Skeletal muscle cell (primary cell): ENCODE measurements at places on chromosomes 16 and 17.

- DNase-seq: no peak
These were observed 38.5 kb downstream of the PIGL start for GRCh38 chr17:16255481-16255921.

DNA sequence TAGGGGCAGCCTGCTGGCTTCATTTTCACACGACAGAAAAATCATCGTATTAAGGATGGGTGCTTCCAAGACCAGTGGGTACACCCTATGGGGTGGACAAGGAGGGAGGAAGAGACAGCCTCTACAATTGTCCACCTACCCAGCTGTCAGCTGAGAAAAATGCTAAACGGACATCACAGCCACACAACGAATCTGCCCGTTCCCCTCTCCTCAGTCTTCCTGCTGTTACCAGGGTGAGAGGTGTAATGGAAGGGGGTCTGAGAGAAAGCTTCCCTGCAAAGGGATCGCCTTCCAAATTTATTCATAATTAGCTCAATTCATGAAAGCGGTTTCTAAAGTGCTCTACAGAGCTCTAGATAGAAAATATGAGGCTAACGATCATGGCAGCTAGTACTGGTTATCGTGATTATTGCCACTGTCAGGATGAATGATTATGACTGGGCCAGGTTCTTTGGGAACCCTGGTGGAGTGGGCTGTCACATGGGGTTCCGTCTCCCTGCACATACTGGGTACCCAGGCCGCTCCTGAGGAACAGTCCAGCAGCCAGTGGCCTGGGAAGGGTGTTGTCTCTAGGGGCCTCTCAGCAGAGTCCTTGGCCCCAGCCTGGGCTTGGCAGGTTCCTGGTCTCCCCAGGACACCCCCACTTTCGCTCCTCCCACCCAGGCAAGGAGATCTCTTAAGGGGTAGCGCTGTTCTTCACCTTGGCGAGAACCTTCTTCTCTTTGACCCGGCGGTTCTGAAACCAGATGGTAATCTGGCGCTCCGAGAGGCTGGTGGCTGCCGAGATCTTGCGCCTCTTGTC is 2.2 kb downstream of the HOXB13 start:
- DNase-seq: no peak

DNA sequence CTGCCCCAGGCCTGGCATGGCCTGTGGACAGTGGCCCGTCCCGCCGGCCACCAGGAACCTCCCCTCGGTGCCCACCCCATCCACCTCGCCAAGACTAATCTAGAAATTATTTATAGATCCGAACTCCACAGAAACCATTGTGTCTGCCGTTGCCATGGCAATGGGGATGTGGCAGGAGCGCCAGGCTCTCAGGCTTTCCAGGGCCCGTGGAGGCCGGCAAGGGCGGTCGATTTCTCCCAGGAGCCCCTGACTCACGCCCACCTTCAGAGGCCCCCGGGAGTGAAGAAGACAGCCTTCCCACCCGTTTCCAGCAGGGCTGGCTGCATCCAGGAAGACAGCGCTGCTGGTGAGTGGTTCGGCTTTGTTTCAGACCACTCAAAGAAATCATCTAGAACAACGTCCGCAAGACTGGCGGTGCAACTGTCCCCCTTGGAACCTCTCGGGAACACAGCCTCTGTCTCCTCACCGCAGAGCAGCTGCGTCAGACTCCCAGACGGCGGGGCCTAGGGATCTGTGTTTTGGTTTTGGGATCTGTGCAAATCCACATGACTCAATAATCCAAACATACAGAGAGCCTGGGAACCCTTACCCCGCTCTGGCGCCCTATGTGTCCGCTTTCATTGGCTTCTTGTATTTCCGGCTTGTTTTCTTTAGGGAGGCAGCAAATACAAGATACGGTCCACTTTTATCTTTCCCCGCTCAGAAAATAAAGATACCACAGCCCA is 48.5 kb upstream of the ZCCHC14 start:
- DNase-seq: peak; percentile 43

- no peak for DNase-seq
These were observed 85.1 kb downstream of the TNFRSF13B start for GRCh38 chr17:16886655-16887322.

- DNase-seq: no peak
These were observed 7.8 kb upstream of the AHSP start for GRCh38 chr16:31519759-31520431.

- DNase-seq: no peak
These were observed 45.1 kb downstream of the RGS9 start for GRCh38 chr17:65182233-65182632.

- no peak for DNase-seq
These were observed 80.9 kb upstream of the ZNF469 start for GRCh38 chr16:88301886-88302285.

DNA sequence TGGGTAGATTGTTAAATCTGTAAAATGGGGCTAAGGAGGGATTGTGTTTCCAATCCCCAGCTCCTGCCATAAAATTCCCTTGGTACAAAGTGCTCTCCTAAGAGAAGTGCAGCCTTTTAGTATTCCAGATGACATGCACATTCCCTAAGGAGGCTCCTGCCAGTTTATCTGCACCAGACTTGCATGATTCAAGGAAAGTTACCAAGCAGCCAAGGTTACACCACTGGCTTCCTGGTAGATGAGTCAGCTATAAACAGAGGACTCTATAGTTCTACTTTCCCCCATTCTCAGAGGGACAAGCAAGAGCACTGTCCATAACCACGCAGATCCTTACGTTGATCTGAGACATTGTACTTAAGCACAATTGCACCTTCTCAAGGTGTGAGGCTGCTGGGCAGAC is 1.9 kb downstream of the CALB2 start:
- DNase-seq: peak; percentile 61

GRCh38 chr16:70470927-70471341 is 16.5 kb downstream of the FCSK start:
- DNase-seq: no peak

- DNase-seq: no peak
These were observed 20.1 kb downstream of the GPRC5B start for GRCh38 chr16:19864566-19864965.

DNA sequence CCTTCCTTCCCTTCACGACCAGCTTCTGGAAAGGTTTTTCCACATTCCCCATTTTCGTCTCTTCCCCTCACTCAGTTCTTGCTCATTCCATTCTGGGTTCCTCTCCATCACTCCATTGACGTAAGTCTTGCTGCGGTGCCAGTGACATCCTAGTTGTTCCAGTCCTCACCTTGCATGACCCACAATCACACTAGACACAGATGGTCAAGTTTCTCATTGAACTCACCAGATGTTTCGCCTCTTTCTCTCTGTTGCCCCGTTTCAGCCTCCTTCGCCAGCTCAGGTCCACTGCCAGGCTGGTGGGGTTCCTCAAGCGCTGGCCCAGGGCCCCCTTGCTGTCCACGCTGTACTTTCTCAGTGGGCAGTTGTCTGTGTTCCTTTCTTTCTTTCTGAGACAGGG is 43.4 kb downstream of the CCDC42 start:
- DNase-seq: no peak
